ENCODE measurements at places on chromosomes 3 and 15. TPM values are rescaled to one million over a fixed set of nuclear protein-coding genes. Genes with fewer than 3 reads are reported as not detected.

- DNase-seq = no peak
Measured at GRCh38 chr3:64022451-64023186, 675 bp downstream of the PSMD6 start.

GRCh38 chr3:132242790-132243189 is 74.4 kb upstream of the ACP3 start:
- no peak for DNase-seq

- DNase-seq = no peak
Measured at GRCh38 chr3:71684757-71685386, 40.3 kb downstream of the EIF4E3 start.

The NGRN gene
- total RNA-seq = 75.0 TPM

DNA sequence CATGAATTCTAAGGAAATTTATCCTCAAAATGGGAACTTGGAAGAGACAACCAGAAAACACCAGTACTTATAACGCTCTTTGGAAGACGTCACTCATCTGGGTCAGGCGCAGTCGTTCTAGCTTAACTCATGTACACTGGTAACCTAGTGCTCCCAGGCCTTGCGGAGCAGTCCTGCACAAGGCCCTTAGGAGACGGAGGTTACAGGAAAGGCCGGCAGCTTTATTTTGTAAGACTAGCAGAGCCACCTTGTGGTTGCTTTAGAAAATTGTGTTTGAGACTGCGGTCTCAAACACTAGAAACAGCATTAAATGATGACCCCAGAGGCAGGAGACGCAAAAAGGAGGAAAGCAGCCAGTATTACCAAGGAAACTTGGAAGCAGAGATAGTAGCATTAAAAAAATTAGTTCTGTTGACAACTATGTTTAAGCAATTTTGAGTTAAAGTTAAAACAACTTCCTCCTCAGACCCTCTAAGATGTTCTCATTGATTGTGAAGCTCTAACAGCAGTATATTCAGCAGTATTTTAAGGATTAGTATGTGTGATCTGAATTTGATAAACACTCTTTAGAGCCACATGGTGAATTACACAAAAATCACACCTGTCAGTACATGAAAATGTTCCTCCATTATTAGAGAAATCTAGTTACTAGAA is 141.9 kb upstream of the C2CD4B start:
- no peak for DNase-seq

GRCh38 chr3:45872569-45872968 is 13.8 kb upstream of the CCR9 start:
- no peak for DNase-seq

DNA sequence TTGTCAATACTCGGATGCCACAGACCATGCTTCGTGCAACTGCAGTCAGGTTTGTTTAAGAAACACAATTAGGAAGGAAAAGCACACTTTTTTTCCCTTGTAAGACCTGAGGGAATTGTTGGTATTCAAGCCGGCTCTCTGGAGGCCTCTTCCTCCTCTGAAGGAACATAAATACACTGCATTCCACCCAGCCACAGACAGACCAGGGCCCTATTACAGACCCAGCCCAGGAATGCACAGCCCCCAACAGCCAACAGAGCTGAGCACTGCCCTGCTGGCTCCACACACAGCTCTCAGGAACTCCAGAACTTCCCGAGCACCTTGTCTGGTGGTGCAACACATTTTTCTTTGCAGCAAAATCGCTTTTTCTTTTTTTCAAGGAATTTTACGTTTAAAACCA is 488.7 kb upstream of the PROK2 start:
- DNase-seq = no peak

The MESP1 gene
- 4.9 TPM for total RNA-seq

DNA sequence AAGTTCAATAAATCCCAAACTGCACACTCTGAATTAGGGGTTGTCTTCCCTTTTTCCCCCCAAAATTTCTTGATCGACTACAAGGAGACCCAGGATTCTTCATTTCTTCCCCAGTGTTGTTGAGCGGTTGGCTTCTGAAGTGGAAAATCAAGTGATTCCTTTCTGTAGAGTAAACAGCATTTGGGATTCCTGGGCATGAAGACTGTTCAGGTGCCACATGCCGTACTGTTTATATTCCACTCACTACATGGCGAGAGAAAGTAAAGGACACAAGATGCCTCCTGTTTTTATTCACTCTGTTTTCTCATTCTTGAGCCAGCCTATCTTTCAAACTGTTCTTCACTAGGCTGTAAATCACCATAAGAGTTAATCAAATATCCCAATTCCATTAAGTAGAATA is 12.6 kb downstream of the FSTL1 start:
- no peak for DNase-seq

DNA sequence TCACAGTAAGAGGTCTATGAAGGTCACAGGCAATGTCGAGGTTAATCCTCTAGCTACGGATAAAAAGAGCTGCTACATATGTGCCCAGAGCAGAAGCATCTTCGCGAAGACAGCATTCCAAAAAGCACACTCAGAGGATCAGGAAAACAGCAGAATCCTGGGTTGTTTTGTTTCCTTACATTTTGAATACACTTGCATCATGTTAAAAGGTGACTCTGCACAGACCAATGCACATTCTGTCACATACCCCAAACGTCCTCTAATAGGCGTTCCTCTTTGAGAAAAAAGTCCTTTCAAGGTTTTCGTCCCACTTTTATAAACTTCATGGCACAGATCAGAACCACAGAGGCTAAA is 52.7 kb downstream of the VGLL4 start:
- DNase-seq = no peak

The NMNAT3 gene
- 4.6 TPM for total RNA-seq

DNA sequence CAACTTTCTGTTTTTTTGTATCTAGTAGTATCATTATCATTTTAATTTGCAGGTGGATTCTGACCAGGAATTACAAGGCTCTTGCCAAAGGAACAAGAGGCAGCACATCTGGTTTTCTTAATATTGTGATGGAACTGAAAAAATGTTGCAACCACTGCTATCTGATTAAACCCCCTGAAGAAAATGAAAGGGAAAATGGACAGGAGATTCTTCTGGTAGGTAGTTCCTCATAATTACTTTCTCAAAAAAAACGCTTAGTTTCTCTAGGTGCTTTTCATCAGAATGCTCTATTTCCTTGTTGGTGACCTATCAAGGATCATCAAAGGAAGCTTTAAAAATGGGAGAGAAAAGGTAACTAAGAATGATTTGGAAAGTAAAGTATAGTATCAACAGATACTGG is 71.6 kb downstream of the CHD2 start:
- DNase-seq = no peak

The PRTG gene
- 8.6 TPM for total RNA-seq

The RNU6-1 gene
- total RNA-seq = not detected

GRCh38 chr3:31408720-31409119 is 124.0 kb upstream of the STT3B start:
- DNase-seq = no peak

The C3orf85 gene
- total RNA-seq = not detected

The ATP13A4 gene
- 248 TPM for total RNA-seq

The CHRNB4 gene
- not detected for total RNA-seq

DNA sequence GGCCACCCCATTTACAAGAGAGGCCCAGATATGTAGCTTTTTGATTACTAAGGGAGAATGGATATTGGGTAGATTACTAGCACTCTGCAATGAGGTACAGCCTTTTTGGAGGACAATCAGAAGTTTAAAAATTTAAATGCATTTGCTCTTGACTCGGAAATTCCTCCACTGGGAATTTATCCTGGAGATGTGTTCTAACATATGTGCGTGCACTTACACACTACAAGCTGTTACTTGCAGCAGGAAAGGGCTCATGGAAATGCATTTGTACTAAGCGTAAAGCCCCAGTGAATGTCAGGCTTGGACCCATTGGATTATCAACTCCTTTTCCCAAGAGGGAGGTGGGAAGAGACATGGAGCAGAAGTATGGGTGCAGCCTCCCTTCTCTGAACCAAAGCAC is 7.8 kb upstream of the POMGNT2 start:
- no peak for DNase-seq

- no peak for DNase-seq
Measured at GRCh38 chr3:33004961-33005360, 53.5 kb downstream of the CCR4 start.

DNA sequence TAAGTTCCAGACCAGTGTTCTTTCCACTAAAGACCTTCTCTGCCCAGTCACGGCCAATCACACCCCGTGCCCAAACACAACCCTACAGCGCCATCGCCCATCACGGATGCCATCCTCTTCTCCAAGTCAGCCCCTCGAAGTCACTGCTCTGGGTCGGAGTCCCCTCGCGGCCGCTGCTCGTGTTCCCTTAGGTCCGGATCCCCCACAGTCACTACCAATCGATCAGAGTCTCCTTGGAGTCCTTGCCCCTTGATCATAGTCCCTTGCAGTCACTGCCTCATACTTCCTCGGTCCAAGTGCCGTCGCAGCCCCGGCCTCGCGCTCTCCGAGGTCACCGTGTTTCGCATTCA is 461 bp downstream of the PCYT1A start:
- DNase-seq = no peak

- no peak for DNase-seq
Measured at GRCh38 chr3:171415070-171415469, 45.1 kb downstream of the TNIK start.
